Stimulated activated CD8-positive, alpha-beta memory T cell treated with anti-CD3 and anti-CD28 coated beads, Interleukin-15, amount 100 ng/mL, for 1 hour (primary cell): ENCODE measurements at places on chromosomes 1 and 21.

GRCh38 chr1:172719694-172720138 is 60.8 kb downstream of the FASLG start:
- DNase-seq, result no peak

- DNase-seq, result no peak
Observed at GRCh38 chr1:226702318-226702956, 36.6 kb downstream of the ITPKB start.

- DNase-seq, result no peak
Observed at GRCh38 chr1:7333094-7333493, 438.0 kb upstream of the VAMP3 start.

GRCh38 chr1:152022474-152022873 is 14.3 kb downstream of the S100A11 start:
- DNase-seq, result no peak

DNA sequence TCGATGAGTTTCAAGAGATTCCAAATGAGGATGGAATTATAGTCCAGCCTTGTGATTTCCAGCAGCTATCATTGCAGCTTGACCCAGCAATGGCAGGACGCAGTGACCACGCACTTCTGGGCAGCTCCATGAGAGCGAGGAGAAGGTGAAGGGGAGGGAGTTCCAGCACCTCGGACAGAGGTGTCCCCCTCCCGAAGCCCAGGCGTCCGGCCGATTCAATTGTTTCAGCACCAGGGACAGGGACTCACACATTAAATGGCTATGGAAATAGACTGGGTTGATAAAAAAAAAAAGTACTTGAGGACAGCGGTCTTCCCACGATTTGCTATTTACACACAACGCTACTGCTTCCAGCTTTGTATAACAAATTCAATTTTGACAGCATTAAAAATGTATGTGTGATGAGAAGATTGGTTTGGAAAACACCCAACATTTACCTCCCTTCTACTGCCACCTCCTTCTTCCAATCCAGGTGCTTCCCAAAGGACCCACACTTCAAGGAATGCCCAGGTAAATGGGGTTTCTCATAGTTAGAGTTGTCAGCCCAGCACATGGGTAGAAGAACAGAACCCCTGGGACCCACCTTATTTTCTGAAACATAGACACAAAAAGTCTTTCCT is 71.8 kb downstream of the DISP3 start:
- DNase-seq, result no peak

DNA sequence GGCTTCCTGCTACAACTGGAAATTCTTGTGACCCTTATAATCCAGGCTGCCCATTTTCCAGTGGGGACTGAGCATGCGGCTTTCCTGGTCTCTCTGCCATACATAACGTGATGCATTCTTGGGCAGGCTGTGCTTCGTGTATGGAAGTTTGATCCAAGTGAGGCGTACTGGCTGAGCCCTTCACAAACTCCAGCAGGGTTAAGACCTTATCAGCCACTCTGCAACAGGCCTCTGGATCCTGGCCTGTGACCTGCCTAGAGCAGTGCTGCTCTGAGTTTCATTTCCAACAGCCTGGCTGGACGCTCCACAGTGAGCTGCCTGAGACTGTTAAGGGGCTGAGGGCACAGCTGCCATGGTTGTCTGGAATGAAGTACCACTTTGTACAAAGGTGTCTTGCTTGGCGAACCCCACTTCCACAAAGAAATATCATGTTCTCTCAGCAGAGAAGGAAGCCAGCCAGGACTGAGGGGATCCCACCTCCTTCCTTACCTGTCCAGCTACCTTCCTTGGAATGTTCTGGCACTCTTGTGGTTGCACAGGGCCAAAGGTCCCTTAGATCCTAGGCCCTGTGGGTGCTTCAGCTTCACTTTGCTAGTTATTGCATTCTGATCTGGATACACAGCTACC is 28.5 kb upstream of the XPR1 start:
- no peak for DNase-seq

- DNase-seq, result no peak
Observed at GRCh38 chr1:2320006-2320405, 71.3 kb downstream of the MORN1 start.

DNA sequence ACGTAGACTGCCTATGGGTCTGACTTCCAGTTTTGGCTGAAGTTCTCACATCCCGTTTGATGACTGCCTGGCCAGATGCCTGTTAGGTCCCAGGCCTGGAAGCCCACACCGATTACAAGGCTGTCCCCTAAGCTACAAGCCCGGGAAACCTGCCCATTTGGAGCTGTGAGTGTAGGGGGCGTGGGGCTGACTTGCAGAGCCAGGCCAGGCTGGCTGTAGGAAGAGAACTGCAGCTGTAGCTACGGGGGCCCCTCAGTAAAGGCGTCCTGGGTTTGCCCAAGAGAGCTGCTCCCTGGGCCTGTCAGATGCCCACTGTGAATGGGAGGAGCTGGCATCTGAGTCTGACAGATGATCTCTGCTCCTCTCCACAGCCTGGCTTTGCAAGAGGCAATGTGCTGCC is 199.7 kb downstream of the CAMTA1 start:
- DNase-seq, result no peak
